ENCODE measurements at places on chromosomes 3 and 15.

GRCh38 chr15:70153921-70154717 is 56.4 kb upstream of the TLE3 start:
- DNase-seq: no peak

DNA sequence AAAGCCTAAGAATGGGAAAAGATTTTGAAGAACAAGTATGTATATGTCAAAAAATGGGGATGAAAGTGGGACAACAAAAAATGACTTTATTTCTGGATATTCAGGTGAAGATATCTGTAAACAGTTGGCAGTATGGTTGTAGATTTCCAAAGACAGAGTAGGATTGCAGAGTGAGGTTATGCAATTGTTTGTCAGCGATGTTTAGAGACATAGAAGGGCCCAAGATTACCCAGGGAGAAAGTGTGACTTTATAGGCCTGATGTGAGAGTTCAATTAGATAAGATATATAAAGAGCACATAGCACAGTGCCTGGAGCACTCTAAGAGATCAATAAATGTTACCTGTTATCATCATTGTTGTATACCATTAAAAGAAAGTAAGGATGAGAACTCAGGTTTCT is 319.8 kb downstream of the DOCK3 start:
- no peak for DNase-seq

DNA sequence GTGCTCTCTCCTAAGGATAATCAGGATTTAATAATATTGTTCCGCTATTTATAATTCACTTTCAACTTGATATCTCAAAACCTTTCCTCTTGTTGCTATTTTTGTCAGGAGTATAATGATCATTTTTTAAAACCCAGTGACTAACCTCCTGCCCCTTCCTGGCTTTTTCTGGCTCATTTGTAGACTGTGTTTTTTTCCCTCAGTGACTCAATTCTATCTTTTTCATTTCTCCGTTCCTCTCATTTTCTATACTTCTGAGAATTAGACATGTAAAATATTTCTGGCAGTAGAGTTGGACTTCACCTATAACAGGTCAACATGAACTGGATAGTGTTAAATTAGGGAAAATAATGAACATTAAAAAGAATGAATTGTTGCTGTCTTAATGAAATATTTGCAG is 490.7 kb downstream of the EDEM1 start:
- no peak for DNase-seq

DNA sequence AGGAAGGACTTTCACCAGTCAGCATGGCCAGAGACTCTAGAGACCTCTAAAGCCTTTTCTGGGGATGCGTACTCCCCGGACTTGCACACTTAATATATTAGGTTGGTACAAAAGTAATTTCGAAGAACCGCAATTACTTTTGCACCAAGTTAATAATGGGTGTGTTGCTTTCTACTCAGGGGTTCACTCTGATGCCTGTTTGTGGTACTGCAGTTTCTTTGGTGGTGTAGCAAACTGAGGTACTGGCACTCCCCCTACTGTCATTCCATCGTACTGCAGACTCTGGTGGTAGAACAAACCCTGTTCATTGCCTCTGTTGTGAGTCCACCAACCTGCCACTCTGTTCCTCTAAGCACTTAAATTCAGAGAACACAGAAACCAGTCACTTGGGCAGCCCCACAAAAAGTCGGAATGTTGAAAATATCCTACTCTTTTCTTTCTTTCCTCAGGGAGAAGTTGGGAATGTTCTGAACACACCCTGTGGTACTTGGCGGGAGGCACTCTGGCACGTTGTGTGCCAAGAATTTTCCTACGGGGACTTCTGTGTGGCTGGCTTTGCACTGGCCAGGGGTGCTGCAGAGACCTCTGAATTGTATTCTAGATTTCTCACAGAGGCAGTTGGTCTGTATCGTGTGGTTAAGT is 46.3 kb downstream of the GABRG3 start:
- DNase-seq: no peak

GRCh38 chr3:29310865-29311264 is 30.0 kb downstream of the RBMS3 start:
- DNase-seq: no peak

DNA sequence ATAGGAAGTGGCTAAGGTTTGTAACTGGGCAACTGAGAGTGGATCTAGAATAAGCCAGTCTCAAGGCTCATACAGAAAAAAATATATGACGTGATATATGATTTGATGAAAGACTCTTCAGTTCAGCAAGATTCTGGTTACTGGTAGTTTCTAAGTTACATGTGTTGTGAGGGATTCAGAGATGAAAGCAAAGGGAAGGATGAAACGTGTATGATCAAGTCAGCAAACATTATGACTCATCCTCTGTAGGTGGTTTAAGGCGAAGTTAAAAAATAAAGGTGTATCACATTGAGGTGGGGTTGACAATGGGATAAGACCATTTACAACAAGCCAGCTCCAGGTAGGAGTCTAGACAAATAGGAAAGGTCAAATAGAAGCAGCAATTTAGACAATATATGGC is 16.2 kb downstream of the TERC start:
- no peak for DNase-seq

DNA sequence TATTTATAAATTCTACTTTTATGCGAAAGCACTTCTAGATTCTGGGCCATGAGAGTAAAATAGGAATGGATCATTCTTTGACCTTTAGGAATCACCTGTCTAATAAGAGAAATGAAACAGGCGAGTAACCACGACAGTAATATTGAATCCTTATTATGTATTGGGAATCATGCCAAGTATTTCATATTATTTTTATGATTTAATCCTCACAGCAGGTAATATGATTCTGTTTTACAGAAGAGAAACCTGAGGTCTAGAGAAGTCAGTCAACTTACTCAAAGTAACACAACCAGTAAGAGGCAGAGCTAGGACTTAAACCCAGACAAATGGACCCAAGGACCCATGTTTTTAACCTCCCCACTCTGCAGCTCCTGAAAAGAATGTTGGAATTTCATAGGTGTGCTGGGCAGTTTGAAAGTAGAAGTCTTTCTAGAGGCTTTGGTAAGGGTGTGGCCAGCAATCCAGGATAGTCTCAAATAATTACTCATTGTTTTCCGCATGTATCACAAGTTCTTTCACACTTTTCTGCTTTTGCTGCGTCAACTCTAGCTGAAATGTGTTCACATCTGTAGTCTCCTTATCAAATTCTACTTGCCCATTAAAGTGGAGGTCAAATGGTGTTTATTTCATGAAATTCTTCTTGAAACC is 181.7 kb downstream of the TPRG1 start:
- no peak for DNase-seq

- DNase-seq: no peak
These were observed 126.3 kb downstream of the NSMCE3 start for GRCh38 chr15:29143293-29143692.

DNA sequence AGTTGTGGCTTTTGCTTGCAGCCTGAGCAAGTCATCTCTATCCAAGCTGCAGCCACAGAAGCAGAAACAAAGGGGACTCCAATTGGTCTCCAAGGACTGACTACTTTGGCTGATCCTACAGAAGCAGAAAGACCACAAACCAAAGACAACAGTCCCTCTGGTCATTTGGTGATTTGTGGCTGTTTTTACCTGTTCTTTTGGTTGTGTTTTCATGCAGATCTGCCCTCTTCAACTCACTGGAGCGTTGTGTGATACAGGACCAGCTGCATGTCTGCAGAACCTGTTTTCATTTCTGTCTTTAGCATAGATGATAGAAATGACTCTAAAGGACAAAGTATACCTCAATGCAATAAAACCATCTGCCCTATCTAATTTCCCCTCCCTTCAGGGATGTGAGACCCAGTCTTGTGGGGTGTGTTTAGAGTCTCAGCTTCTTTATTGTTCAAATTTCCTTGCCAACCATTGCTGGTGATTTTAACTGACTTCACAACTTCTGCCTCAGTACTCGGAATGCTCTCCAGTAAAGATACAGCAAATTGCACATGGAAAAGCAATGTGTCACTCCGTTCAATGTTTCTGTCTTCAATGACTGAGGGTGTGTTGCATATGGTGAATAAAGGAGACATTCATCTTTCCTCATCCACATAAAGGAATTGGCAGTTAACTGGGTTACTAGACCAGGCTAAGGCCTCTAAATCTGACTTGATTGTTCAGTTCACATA is 48.9 kb upstream of the SLC7A14 start:
- no peak for DNase-seq

DNA sequence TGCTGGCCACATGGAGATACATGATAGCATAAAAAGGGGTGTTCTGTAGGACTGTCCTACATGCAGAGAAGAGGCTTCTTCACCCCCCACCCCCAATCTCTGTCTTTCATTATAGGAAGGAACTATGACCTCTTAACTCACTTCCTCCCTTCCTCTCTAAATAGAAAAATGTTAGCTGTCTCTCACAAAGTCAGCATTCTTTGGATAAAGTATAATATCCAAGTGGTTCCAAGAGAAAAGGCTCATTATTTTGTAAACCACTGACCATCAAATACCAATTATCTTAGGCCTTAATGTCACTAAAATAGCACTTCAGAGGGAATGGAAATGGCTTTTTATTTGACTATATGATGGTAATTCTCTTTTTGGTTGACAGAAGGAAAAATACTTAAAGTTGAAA is 95.3 kb upstream of the SLC2A2 start:
- DNase-seq: no peak

DNA sequence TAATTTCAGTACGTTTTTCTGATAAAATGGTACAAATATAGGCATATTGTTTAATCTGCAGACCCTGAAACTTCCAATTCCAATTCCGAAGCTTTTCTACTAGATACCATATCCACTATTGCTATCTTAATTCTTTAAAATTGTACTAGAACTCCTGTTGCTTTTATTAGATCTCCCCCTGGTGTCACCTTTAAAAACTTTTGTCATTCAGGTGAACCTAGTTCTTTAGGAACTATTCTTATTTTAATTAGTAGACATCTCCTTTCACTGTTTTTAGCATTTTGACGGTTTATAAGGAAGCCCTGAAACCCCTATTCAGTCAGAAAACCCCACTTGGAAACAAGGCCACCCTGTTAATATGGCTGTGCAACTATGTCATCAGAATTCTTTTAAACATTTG is 22.3 kb downstream of the C2CD4B start:
- no peak for DNase-seq

DNA sequence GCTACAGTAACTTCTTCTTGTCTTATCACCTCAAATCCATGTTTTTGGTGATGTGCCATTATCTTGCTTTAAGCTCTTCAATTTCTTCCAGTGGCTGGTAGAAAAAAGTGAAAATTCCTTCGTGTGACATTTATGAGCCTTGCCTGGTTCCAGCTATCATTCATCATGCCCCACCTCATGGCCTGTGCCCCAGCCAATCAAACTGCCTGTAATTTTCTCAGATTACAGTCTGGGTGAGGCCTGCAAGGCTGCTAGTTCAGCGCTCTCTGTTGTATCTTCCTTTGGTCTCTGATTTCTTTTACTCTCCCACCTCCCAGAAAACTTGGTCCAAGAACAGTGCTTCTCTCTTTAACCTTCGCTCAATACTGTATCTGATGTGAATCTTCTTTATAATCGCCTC is 249.3 kb upstream of the ZNF717 start:
- no peak for DNase-seq

GRCh38 chr15:60527456-60527855 is 48.5 kb upstream of the ICE2 start:
- no peak for DNase-seq
